Neural crest cell (in vitro differentiated cells): ENCODE measurements at places on chromosomes 1 and 21.

DNA sequence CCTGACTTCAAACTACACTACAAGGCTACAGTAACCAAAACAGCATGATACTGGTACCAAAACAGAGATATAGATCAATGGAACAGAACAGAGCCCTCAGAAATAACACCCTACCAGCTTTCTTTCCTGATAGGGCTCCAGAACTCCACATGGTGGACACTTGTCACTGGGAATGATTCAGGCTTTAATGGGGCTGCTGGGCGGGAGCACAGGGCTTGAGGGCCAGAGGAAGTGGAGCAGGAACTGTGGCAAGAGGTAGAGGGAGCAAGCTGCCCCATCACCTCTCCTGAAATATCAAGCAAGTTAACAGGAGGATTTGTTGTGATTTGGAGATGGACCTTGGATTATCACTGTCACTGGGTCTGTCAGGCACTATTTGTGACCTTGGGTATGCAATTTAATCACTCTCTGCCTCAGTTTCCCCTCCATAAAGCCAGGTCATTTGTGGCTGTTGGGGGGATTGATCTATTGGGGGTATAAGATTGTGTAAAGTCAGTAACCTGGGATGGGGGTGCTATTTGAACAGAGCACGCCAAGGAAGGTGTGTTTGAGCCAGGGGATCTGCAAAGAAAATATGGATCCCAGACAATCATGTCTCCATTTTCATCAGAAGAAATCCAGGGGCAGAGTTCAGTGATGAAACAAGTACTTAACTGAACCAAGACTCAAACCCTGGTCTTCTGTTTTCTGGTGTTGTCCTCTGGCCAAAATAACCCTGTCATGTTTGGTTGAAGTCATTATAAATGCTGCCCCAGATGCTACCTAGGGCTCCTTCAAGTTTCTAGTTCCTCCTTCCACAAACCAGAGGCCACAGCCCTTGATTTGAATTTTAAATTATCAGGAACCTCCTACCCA is 25.2 kb downstream of the ETS2 start:
- no peak for DNase-seq

DNA sequence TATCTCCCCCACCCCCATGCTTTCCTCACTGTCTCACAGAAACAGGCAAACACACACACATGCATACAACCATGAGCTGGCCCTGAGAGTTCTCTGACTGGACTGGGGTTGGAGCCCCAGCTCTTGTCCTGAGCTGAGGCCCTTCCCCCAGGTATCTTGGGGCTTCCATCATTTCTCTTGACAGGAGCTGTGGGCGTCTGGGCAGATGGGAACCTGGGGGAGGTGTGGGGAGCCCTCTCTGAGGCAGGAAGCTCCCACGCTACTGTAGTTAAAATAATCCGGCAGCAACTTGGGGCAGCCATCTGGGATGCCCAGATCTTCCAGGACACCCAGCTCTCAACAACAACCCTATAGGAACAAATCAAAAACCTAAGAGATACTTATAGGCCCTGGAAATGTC is 2.7 kb upstream of the KIF21B start:
- no peak for DNase-seq

- no peak for DNase-seq
Observed at GRCh38 chr1:32144033-32144432, 35.4 kb upstream of the TXLNA start.

- no peak for DNase-seq
Observed at GRCh38 chr1:29497395-29498125, 261.2 kb downstream of the PTPRU start.

DNA sequence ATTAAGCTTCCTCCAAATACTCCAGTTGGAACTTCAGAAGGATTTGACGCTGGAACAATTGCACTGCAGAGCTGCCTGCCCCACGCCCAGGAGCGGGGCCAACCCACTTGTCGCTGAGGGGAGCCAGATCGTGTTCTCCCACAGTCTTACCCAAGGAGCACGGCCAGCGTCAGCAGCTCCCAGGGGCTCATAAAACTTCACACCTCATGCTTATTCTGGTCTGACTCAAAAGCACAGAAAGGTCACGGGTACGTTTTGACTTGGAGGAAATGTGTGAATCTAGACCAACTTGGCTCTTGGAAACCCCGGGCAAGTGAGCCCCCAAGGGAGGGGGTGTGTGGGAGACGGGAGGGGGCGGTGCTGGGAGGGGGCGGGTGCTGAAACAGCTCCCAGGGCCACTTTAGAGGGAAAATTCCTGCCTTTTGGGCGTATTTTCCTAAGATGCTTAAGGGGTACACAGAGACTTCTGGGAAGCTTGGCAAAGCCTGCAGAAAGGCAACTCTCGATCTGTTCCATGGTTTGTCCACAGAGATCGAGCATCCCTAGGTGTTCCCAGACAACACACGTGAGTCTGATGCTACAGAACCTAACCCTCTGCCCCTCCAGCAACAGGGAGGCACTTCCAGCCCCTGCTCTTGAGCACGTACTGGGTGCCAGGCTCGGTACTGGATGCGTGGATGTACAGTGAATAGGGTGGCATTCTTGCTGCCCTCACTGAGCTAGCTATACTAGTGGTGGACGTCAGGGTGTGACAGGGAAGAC is 98.9 kb downstream of the DHRS3 start:
- DNase-seq = no peak

GRCh38 chr1:241551759-241552638 is 19.8 kb downstream of the KMO start:
- no peak for DNase-seq

DNA sequence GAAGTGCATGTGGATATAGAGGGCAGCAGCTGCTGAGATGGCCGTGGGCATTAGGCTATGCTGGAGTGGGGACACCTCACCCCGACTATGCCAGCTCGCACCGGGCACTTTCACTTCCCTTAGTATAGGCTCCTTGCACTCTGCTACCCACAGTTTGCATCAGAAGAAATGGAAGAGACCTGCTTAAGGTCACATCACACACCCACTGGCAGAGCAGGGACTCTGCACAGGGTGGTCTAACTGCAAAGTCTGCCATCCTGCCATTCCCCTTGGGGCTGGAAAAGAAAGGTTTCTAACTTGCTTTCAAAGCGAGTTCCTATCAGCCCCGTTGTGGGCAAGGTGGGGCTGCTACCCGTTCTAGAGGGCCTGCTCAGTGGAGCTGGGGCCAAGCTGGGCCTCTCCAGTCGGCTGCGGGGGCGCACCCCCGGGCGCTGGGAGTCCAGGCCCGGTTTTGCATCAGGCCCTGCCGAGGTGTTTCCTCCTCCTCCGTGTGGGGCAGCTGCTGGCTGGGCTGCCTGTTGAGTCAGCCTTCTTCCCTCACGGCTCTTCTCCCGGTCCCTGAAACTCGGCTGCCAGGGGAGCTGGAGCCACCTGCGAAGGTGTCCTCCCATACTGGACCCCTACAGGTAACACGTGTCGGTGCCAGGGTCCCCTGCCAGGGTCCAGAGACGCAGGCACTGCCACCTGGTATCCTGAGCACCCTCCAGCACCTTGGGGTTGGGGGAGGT is at the start of gene SYTL1:
SYTL1 (plus strand) TSS at position 498 of the 728 bp plus-strand sequence. CDS start 3,313 bp downstream, outside the sequence.
- no peak for DNase-seq

- no peak for DNase-seq
Observed at GRCh38 chr21:35206141-35207125, 157.3 kb upstream of the RUNX1 start.

- DNase-seq = no peak
Observed at GRCh38 chr1:59404796-59405195, 107.9 kb downstream of the FGGY start.

GRCh38 chr1:104780470-104781078 is 1030.9 kb downstream of the AMY1C start:
- peak; percentile 23 for DNase-seq

- peak; percentile 30 for DNase-seq
Observed at GRCh38 chr1:16112596-16113555, 39.4 kb upstream of the FAM131C start.

- no peak for DNase-seq
Observed at GRCh38 chr1:211326140-211326527, 499 bp upstream of the TRAF5 start.

DNA sequence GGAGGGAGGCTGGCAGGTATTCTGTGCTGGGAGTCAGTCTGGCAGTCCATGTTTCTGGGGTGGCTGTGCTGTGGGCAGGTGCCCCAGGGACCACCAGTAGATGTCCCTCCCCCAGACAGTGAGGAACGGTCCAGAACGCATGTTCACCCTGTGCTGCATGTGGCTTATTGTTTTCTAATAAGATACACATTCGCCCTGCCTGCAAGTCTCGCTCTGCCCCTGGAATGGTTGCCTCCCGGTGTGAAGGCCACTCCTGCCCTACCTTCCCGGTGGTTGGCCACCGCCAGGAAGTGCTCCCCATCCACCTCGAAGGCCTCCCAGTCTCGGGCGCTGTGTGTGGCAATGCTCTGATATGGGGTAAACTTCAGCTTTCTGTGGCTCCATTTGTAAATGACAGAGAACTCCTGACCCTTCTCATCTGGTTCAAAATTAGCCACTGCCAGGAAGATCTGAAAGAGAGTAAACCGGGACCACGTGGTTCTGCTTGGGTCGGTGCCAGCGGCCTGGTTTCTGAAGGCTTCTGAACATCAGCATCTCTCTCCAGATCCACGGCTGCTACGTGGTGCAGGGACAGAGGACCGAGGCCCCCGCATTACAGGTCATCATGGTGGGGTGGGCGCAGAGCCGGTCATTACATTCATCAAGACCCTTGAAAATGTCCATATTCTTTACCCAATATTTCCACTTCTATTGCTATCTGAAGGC is 14.5 kb downstream of the KRTAP10-1 start:
- DNase-seq = no peak

DNA sequence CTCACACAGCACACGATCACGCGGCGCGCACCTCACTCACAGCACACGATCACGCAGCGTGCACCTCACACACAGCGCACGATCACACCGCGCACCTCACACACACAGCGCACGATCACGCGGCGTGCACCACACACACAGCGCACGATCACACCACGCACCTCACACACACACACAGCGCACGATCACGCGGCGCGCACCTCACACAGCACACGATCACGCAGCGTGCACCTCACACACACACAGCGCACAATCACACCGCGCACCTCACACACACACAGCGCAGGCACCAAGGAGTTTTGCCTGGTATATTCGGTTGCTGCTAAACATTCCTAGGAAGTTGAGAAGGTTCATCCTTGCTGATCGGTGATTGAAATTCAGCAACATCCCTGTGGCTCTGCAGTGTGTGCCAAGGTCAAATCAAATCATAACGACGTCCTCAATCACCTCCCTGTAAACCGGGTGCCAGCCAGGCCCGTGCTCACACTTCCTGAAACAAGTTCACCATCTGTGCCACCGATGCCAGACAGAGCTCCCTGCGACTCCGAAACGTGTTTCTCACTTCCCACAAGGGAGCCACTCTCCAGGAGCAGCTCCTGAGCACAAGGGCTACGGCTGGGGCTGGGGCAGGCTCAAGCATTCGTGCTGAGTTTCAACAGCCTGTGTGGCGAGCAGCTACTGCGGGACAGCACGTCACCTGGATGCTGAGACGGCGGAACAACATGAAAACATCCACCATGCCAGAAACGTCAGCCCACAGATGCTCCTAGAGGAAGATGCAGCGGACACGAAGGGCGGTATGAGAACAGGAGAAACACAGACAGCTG is 30.2 kb downstream of the WDR4 start:
- no peak for DNase-seq

GRCh38 chr1:170704256-170704655 is 40.3 kb downstream of the PRRX1 start:
- DNase-seq = no peak

GRCh38 chr21:16308269-16308668 is 578.5 kb downstream of the USP25 start:
- no peak for DNase-seq

- no peak for DNase-seq
Observed at GRCh38 chr1:198936371-198937083, 297.7 kb downstream of the PTPRC start.

DNA sequence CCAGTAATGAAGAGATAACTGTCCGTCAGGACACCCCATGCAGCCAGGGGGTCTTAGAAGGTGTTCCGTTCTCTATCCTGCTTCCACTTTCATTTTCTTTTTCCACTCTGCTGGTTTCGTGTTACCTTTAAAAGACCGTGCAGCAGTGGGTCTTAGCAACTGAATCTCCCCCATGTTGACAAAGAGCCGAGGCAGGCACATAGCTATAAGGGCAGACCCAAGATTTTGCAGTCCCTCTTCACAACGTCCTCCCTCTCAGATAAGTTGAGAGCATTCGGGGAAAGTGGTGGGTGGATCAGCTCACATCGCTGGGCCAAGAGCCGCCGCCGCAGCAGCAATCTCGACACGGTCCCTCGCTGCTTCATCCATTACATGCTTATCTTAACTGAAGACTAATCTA is 355.5 kb downstream of the LMO4 start:
- DNase-seq = no peak

GRCh38 chr1:98480271-98480670 is 181.2 kb upstream of the SNX7 start:
- DNase-seq = no peak

DNA sequence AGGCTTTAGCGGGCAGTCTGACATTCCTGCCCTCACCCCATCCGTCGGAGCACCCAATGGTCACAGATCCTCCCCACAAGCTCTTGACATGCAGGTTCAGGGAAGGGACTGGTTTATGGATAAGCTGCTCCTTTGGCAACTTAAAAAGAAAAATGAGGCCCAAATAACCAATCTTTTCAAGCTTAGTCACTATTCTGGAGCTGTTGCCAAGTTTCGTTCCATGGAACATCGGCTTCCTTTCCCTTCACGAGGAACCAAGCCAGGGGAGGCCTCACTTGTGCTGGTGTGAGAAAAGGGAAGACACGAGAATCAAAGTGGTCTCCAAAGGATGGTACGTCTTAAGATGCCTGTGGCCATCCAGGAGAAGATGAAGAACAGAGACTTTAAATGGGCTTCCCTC is 46.1 kb upstream of the LPAR3 start:
- no peak for DNase-seq

GRCh38 chr1:214344897-214345296 is 63.9 kb downstream of the SMYD2 start:
- DNase-seq = no peak

DNA sequence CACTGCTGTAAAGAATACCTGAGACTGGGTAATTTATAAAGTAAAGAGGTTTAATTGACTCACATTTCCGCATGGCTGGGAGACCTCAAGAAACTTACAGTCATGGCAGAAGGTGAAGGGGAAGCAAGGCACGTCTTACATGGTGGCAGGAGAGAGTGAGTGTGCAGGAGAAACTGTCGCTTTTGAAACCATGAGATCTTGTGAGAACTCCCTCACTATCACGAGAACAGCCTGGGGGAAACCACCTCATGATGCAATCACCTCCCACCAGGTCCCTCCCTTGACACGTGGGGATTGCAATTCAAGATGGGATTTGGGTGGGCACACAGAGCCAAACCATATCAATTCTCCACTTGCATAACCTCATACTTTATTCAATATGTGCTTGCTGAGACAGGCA is 76.6 kb downstream of the GIPC2 start:
- DNase-seq = no peak

GRCh38 chr1:82778612-82779011 is 977.9 kb downstream of the ADGRL2 start:
- DNase-seq = no peak
